ENCODE measurements at places on chromosomes 5 and 9.

GRCh38 chr9:124839612-124840299 is 13.5 kb upstream of the WDR38 start:
- DNase-seq: no peak

DNA sequence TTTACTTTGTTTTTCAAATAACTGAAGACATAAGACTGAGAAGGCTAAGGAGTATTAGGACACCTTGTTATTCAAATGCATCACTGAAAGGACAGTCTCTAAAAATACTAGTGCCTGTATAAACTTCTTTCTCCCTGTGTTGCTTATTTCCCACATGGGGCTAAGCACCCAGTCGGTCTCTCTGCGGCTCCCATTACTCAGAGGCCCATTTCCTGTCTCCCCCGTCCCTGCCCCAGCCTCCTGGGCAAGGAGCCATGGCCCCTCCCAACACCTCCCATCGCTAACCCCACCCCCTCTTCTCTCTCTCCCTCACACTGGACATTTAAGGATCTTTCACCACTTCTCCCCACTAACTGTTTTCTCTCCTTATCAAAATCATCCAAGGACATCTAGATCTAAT is 81.9 kb downstream of the EBF1 start:
- no peak for DNase-seq

DNA sequence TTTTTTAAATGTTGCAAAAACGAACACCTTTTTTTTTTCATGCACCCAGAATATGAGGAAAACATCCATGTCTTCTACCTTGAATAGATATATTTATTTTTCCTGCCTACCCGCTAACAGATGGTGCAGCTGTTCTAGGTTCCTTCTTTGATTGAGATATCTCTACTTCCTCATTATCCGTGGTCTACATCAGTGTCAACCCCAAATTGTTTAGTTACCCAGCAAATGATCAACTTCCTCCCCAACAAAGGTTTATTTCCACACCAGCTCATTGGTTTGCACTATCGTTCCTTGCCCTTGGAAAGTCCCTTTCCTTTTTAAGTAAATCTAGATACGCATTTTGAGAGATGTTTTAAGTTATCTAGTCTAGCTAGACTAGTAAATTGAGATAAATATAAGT is 166.4 kb downstream of the PRR16 start:
- DNase-seq: no peak

- no peak for DNase-seq
These were observed 1061.8 kb downstream of the CDH12 start for GRCh38 chr5:21791304-21791703.

- no peak for DNase-seq
These were observed 225.2 kb downstream of the FSTL4 start for GRCh38 chr5:133387091-133387490.

GRCh38 chr9:134839455-134840125 is 41.0 kb upstream of the FCN2 start:
- no peak for DNase-seq

DNA sequence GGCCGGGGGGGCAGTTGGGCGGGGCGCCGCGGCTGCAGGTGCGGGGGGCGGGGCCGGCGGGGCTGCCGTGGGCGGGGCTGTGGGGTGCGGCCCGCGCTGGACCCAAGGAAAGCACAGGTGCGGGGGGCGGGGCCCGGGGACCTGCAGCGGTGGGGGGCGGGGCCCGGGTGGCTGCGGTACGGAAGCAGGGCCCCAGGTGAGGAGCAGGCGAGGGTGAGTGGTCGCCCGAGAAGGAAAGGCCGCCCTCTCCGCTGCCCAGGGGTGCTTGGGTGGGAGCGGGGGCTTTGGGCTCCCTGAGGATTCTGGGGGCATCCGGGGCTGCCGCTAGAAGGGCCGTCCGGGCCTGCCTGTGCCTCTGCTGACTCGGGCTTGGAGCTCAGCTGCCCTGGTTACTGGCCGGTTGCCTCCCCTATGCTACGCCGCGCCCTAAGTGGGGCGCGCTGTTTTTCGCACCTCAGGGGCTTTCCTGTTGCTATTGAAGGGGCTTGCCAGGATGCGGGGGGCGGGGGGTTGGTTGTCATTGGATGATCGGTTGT is 767 bp downstream of the RALGPS1 start:
- no peak for DNase-seq

- no peak for DNase-seq
These were observed 80.7 kb downstream of the OTULIN start for GRCh38 chr5:14745188-14745563.
